ENCODE measurements at places on chromosomes 4 and X.

GRCh38 chr4:17665346-17665745, 50.9 kb downstream of the MED28 start:
- DNase-seq, result no peak

DNA sequence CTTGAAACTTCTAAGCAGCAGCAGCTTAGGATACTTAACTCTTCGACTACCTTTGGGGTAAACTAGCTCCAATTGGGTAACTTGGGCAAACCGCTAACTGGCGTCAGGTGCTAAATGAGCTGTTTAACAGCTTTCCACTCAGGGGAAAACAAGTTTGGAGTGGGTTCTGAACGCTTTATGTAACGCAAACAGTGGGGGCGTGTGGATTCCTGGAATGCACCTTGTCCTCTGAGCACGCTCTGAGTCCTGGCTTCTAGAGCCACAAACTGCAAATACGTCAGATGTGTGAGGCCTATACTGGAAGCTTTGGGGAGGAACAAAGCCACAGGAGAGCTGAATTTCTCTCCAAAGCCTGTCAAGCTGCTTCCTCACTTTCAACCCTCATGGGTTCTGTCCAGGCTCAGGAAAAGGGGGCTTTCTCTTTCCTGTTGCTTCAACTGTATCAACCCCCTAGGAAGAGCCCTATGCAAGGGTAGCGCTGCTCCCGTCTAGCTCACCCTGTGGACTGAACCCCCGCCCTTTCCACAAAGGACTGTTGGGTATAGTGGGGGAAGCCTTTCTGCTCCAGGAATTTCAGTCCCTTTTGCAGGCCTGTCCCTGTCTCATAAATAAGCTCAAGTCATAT, 4.5 kb upstream of the WDR1 start:
- DNase-seq, result no peak

GRCh38 chrX:154090731-154091130, 6.8 kb downstream of the MECP2 start:
- no peak for DNase-seq

DNA sequence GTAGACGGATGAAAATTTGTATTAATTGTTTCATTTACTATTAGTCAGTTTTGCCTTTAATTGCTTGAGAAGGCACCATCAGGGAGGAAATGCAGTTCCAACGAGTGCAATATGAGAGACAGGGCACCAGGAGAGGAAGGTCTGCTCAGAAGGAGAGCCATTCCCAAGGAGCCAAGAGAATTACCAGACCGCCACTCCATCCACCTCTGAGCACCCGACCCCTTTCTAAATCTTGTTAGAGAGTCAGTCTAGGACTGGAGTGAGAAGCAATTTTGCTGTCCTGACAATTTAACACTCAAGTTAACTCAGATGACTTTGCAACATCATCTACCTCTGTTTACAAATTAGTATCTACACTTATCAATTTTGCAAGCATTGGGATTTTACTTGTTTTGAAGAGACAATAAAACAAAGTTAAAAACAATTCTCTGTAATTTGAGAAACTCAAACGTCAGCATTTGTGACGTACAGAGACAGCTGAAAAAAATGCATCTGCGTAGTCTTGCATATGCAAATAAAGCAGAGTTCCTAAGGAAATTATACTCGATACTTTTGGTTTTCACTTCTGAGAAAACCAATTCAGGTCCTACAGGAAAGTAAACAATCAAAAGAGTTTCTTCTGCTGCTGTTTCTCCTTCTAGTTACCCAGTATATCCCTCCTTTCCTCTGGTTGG, 1704.7 kb upstream of the TENM3 start:
- DNase-seq, result no peak

GRCh38 chr4:187618701-187619281, 376.8 kb upstream of the ZFP42 start:
- no peak for DNase-seq

DNA sequence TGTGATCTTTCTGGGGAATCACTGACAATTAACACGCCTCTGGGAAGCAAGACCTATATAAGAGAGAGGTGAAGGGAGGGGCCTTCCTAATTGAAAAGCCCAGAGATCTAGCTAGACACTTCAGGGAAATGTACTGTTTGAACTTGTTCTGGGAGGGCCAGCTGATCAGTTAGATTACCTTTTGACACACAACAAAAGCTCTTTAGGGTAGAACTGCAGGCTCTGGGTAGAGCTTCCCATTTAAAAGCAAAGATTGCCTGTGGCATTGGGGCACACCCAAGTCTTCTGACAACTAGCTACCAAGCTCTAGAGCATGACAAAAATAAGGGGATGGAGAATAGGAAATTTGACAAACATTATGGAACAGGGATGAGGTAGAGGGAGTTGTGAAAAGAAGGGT, 26.3 kb downstream of the AREG start:
- DNase-seq, result no peak

GRCh38 chr4:84167564-84167963, 331.5 kb downstream of the NKX6-1 start:
- no peak for DNase-seq

DNA sequence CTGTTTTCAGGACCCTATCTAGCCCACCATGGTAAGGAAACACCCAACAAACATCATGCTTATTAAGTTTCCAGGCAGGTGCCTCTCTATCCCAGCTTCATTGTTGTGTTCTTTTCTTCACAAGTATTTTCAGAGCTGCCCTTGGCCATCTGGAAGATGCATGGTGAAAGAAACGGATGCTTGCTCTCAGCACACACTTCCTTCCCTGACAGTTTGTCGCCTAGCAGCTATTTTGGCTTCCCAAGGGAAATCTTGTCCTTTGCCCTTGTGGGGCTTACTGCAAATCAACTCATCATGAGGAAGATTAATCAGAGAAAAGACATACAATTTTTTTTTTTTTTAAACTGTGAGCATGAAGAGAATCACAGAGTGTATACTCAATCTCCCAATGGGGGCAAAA, 128.8 kb downstream of the ASMT start:
- DNase-seq, result no peak

- no peak for DNase-seq
Measured at GRCh38 chrX:153549231-153549630, 31.8 kb downstream of the ATP2B3 start.

GRCh38 chr4:123352240-123352945, 44.2 kb upstream of the SPRY1 start:
- no peak for DNase-seq

- no peak for DNase-seq
Measured at GRCh38 chrX:53247928-53248327, 22.9 kb upstream of the KDM5C start.

DNA sequence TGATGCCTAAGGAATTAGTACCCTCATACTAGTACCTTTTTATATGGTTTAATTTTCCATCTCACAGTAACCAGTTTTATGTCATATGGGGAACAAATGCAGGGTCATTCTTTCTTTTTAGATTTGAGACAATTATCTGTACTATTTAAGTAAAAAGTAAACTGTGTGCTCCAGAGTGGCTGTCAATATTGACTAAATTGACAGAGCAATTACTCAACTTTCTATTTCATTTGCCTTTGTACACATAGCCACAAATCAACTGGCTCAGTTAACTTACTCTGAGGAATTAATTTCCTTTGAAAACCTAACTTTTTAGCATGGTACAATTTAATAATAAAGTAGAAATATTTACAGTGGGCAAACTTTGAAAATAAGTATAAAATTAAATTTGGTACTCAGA, 28.5 kb upstream of the TEX13C start:
- DNase-seq, result no peak

DNA sequence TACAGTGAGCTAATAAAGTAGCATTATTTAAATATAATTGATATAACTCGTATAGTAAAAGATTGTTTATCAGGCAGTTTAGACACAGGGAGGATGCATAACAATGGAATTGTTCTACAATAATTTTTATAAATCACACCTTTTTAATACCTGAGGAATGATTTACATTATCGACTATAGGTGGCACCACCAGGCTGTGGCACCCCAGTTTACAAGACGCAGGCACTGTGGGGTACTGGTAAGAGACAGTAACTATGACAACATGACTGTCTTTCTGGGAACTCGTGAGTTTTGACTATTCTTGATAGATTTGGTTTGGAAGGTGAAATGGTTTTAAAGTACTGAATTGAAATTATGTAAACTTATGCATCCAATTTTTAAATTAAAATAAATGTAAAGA, 27.1 kb upstream of the STBD1 start:
- no peak for DNase-seq

DNA sequence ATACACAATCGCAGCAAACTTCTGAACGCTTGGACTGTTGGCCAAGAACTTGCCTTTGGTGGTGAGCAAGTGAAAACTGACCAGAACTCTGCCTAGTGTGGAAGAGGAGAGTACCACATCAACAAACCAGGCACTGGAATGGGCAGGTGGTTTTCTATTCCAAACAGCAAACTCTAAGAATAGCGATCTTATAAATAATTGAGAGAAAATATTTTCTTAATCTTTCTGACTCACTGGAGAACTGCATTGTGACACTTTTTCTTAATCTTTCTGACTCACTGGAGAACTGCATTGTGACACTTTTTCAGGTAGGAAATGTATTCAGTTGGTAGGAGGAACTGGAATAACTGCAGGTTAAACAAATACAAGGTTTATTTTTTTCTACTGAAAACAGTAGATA, 57.0 kb upstream of the SORBS2 start:
- no peak for DNase-seq

DNA sequence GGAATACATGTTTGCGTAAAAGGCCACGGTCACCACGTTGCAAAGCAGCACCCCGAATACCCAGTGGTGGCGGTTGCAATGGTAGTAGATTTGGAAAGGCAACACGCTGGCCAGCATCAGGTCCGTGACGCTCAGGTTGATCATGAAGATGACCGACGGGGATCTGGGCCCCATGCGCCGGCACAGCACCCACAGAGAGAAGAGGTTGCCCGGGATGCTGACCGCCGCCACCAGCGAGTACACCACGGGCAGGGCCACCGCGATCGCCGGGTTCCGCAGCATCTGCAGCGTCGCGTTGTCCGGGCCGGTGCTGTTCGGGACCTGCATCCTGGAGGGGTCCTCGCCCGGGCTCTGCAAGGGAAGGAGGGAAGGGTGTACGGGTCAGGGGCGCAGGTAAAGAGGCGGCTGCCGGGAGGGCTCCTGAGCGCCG, 13.5 kb upstream of the ASMTL start:
- DNase-seq, result no peak

GRCh38 chr4:150960818-150961217, 54.3 kb downstream of the LRBA start:
- peak; percentile 84 for DNase-seq

- no peak for DNase-seq
Measured at GRCh38 chr4:38982361-38983095, 49.7 kb downstream of the TMEM156 start.

- no peak for DNase-seq
Measured at GRCh38 chr4:139988863-139989765, 164.9 kb downstream of the MAML3 start.

DNA sequence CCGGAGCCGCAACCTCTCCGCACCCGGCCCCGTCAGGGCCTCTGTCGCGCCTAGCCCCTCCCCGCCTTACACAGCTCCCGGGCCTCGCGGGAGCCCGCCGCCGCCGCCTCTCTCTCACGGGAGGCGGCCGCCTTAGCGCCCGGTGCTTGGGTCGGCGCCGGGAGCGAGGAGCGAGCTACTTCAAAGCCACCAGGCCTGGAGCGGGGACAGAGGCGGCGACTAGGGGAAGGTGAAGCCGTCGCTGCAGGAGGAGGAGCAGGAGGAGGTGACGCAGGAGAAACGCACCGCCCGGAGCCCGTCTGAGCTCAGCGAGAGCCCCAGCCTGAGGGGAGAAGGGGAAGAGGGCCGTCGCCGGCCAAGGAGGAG, 250 bp downstream of the USP9X start:
- peak; percentile 49 for DNase-seq

DNA sequence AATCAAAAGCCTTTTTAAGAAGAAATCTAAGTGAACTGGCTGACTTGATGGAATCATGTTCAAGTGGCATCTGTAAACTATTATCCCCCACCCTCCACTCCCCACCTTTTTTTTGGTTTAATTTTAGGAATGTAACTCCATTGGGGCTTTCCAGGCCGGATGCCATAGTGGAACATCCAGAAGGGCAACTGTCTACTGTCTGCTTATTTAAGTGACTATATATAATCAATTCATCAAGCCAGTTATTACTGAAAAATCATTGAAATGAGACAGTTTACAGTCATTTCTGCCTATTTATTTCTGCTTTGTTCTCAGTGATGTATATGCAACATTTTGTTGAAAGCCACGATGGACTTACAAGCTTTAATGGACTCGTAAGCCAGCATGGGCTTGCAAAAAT, 162.3 kb downstream of the STIM2 start:
- no peak for DNase-seq

DNA sequence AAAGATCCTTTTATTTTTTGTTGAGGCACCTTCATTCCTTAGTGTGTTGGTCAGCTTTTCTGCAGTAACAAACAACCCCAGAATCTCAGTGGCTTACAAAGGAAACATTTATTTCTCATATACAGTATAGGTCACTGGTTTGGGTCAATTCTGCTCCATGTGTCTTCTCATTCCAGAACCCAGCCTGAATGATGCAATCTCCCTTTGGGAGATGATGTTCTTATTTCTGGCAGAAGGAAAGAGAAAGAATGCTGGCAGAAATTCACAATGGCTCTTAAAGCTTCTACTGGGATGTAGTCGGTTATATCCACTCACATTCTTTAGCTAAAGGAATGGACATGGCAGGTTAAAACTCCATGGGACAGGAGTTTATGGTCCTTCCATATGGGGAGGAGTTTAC, 42.3 kb downstream of the IDS start:
- no peak for DNase-seq

DNA sequence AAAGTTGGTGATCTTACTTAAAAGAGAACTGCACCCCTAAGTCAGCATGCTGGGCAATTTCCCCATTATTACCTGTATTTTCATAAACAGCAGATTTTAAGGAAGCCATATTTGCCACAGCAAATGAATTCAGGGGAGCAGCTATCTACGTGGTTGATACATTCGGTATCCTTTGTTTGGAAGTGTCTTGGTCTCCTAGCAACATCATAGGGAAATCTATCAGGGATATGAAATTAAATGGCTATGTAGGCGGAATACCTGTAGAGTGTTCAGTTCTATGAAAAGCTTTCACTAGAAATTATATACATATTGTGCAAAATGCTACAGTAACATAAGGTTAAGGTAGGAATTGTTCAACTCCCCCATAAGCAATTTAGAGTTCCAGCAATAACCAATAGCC, 157.2 kb upstream of the EMCN start:
- no peak for DNase-seq

DNA sequence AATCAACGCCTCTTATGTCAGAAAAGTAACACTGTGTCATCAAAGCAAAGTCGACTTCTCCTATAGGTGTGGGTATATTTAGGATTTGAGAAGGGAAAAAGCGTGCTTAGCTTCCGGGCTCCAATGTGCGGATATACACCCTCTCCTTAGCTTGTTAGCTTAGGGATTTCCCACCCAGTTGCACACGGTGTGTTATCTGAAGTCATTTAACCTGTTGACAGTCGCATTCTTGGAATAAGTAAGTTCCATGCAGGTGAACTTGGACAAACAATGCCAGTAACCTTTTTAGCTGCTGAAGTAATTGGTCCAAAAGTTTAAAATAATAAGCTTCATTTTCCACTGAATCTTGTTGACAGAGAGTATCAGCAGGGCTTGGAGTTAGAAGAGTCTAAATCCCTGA, 113.7 kb downstream of the SHROOM3 start:
- DNase-seq, result no peak

Data from hematopoietic multipotent progenitor cell treated with erythropoietin and hydrocortisone succinate and interleukin-3 and kit ligand, for 8 days (in vitro differentiated cells).